ENCODE measurements at places on chromosomes 1 and 21.

GRCh38 chr21:34276711-34277425, 86.9 kb upstream of the KCNE2 start:
- no peak for DNase-seq

GRCh38 chr1:244044423-244044822, 6.7 kb upstream of the ZBTB18 start:
- DNase-seq, result no peak

GRCh38 chr1:12208764-12209494, 20.9 kb upstream of the VPS13D start:
- peak; percentile 89 for DNase-seq

DNA sequence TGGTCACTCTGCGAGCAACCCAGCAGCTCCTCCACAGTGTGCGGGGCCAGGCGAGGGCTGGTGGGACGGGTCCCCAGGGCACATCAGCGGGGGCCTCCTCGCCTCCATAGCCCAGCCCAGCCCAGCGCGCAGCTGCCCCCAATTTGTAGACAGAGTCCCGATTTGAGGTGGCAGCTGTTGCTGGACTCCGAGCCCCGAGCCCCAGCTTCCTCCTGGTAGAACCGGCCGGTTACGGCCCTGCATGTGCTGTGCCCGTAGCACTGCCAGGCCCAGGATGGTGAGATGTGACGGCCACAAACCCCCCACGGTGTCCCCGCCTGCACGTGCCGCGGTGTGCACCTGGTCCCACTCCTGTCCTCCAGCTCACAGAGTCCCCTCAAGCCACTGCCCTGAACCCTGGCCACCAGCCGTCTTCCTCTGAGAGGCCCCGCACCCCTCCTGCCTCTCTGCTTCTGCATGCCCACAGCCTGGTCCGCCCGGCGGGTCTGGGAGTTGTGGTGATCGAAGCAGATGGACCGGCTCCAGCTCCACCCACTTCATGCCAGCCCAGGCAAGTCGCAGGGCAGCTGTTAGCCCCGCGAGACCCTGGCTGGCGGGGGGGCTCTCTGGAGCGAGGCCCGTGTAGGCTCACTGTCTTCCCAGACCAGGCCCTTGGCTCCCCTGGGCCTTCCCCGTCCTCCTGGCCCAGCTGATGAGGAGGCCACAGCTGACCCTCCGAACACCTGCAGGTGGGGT, 55.5 kb downstream of the MORN1 start:
- no peak for DNase-seq

DNA sequence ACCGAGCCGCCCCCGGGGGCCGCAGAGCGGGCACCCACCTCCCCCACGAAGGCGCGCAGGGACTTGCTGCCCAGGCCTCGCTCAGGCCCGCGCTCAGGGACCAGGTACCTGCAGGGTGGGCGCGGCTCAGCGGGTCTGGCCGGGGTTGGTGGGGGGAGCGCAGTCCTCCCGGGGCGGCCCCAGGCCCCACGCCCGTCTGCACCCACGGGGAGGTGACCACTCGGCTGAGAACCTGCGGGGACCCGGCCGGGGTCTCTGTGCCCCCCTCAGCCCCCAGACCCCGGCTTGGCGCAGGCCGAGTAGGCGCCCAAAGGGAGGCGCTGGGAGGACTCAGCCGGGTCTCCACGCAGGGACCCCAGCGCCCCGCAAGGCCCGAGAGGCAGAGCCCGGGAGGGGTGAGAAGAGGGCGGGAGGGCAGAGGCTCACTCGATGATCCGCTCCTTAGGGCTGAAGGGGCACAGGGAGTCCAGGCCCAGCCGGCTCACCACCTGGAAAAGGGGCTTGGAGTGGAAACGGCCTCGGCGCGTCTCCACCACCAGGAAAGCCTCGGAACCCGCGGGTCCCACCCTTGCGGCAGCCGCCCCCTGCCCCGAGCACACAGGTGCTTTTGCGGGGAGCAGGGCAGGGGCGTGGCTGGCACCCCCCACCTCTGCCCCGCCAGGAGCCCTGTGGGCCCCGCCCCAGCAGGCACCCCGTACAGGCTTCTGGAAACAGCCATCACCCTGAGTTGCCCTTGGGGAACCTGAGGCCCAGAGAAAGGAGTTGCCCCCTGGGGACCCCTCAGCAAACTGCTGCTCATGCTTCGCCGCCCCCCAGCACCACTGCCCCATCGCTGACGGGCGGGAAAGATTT, 9.3 kb downstream of the FTCD start:
- DNase-seq, result no peak

GRCh38 chr21:29669416-29669815, 270.4 kb downstream of the GRIK1 start:
- DNase-seq, result no peak

DNA sequence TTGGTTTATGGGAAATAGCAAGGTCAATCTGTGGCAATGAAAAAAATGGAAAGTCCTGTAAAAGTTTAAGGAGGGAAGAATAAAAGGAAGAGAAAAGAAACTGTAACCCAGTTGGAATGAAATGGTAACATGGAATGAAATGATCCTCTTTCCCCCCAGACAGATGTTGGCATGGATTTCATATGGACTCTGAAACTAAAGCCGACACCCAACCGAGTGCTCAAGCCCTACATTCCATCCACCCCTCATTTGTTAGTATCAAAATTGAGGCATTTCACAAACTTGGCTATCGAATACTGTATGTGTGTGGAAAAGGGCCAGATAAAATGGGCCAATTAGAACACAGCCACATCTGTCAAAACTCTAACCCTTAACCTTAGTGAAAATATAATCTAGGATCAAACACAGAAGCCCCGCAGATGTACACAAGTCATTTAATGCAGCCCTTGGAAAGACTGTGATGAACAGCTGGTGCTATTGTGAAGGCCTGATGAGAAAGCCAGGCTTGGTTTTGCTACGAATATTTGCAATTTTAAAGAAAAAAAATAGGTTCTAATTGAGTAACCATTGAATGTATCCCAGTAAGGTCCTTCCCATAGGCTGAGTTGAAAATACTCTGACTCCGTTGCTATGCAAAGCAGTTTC, 72.6 kb upstream of the RGL1 start:
- no peak for DNase-seq

DNA sequence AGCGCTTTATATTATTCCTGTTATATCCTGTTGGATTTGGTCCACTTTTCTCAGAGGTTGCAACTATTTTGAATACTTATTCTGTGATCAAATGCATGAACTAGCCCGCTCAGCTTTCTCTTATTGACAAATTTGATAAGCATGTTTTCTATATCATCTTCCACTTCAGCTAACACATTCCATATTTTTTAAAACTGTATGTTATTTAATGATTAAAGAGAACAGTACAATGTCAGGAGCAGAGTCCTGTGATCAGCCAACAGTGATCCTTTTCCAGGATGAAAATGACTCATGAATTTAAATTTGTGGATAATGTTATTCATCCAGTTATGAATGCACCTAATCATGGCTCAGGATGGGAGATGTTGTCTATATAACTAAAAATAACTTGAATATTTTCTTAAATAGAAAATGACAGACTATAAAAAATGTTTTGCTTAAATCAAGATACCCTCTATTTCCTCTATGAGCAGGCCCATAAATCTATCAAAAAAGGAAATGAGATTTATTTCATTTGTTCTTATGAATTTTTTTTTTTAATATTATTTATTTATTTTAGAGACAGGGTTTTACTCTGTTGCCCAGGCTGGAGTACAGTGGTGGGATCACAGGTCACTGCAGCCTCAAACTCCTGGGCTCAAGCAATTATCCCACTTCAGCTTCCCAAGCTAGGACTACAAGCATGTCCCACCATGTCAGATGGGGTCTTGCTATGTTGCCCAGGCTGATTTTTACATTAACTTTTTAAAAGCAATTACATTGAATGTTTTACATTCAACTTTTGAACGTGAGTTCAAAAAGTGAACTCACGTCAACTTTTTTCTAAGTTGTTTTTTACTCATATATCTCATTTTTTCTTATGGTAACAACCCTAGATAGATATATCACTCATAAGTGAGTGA, 12.5 kb downstream of the BPNT1 start:
- no peak for DNase-seq

GRCh38 chr21:36210779-36211659, 54.4 kb downstream of the DOP1B start:
- DNase-seq, result no peak

GRCh38 chr1:107975851-107976250, 10.9 kb upstream of the VAV3 start:
- no peak for DNase-seq

- DNase-seq, result no peak
Observed at GRCh38 chr1:41151846-41152245, 90.3 kb downstream of the SCMH1 start.

DNA sequence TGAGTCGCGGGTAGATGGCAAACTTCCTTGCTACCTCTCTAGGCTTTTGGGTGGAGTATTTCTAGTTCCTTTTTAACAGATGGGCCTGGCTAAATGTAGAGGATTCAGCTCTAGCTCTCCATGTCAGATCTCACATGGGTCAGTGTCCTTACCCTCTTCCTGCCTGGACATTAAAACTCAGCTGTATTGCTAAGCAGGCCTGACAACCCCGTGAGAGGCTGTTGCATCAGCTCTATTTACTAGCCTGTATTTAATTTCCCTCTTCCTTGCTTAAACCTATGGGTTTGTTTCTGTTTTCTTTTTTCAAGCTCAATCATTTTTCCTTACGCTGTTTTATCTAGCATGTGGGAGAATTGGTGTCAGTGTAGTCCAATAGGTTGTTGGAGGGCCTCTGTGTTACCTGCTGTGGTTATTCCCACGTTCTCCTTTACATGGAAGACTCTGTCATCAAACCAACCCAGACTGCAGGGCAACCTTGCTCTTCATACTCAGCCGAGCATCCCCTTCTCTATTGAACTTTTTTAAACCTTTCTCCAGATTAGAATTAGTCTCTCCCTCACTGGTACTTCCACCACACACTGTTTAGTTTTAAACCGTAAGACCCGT, 79.5 kb upstream of the BACH1 start:
- DNase-seq, result no peak

- no peak for DNase-seq
Observed at GRCh38 chr1:206450281-206450680, 20.0 kb upstream of the IKBKE start.

DNA sequence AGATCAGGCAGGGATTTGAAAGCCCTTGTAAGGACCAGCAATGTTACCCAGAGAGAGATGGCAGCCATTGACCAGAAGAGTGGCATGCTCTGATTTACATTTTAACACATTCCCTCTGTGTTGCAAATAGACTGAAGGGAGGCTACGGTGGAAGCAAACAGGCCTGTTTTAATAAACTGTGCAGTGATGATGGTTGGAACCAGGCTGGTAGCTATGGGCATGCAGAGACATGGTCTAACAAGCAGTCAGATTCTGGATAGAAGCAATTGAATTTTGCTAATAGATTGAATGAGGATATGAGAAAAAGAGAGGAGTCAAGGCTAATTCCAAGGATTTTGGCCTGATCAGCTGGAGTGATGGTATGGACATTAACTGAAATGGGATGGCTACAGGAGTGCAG, 32.3 kb upstream of the ZNF648 start:
- no peak for DNase-seq

- no peak for DNase-seq
Observed at GRCh38 chr1:233121947-233122559, 171.6 kb downstream of the NTPCR start.

- no peak for DNase-seq
Observed at GRCh38 chr21:17613242-17613676, 558 bp upstream of the BTG3 start.

DNA sequence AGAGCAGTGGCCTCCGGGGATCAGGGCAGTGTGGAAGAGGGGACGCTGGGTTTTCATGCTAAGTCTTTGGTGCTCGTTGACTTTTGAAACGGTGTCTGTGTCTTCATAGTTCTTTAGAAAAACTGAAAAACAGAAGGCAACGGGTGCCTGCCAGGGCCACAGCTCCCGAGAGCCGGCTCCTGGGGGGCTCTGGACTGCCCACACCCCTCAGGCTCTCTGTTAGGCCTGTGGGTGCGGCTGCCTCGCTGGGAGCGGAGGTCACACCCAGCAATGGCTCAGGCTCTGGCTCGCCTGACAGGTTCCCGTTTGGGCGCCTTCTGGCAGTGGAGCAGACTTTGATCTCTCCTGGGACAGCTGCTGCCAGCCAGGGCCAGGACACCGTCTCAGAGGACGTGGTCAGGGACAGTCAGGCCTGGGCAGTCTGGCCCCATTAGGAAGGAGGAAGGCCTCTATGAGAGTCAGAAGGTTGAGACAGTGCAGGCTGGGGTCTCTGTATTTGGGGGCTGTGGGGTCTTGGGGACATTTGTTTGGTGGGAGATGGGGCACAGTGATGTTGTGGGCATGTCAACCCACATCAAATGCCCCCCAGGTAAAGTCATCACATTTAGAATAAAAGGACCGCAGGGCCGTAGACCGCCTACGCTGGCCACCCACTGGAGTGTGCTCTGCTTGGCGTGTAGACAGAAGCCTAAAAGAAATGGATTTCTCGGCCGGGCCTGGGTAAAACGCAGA, 5.6 kb downstream of the ARHGEF16 start:
- no peak for DNase-seq

DNA sequence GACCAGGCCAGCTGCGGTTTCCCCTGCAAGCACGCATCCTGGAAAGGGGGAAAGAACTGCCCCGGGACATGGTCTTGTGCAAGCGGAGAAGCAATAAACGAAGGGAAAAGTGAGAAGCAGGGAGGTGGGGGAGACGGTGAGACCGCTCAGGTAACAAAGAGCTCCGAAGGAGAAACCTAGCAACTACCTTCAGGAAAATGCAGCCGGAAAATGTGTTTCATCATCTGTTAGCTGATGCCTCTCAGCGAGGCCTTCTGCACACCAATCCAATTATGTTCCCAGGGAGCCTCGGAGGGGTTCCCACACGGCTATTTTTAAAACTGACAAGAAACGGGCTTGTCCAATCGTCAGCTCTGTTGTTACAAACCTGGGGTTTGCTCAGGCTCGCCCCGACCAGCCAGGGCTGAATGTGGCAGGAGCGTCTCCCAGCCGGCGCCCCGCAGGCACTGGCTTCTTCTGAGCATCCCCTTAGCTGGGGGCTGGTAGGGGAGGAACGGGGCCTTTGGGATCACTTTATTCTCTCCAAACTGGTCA, 3.4 kb downstream of the RIPK4 start:
- no peak for DNase-seq

GRCh38 chr21:21366277-21366676, 368.1 kb downstream of the NCAM2 start:
- no peak for DNase-seq

- DNase-seq, result no peak
Observed at GRCh38 chr1:199590708-199591107, 436.8 kb upstream of the NR5A2 start.

- no peak for DNase-seq
Observed at GRCh38 chr1:30762152-30762929, 4.8 kb upstream of the LAPTM5 start.

GRCh38 chr1:106268070-106268469, 788.4 kb upstream of the PRMT6 start:
- no peak for DNase-seq

- no peak for DNase-seq
Observed at GRCh38 chr21:33441489-33442477, 38.0 kb downstream of the TMEM50B start.

Measured in effector memory CD8-positive, alpha-beta T cell (primary cell).